ENCODE measurements at places on chromosomes 6 and 20.

DNA sequence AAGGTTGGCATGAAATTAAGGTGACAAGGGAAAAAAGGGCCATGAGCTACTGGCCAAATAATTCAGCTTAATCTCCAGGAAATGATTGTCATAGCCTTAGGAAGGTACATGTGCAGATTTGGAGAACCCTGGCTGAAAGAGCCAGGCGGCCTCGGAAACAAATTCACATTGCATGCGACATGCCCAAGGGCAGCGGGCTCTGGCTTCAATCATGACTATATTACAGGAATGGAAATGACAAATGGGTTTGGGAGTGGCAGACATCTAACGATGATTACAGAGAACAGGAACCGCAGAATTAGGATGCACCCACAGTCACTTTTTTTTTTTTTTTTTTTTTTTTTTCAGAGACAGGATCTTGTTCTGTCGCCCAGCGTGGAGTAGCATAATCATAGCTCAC, 112.4 kb upstream of the SALL4 start:
- no peak for DNase-seq

DNA sequence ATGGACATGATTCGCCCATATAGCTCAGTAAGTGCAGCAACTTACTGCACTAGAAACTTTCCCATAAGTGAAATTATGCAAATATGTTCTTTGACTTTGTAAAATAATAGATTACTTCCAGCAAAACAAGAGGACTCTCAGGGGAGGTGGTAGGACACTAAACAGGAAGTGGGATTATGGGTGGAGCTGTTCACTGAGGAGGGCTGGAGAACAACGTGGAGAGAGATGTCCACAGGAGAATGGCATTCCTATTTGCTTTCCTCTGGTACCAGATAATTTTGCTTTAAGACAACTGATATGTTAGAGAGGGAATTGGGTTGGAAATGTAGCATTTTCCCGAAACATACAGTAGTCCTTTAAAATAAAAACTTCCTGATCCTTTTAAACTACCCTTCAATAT, 3.7 kb downstream of the TPD52L1 start:
- no peak for DNase-seq

DNA sequence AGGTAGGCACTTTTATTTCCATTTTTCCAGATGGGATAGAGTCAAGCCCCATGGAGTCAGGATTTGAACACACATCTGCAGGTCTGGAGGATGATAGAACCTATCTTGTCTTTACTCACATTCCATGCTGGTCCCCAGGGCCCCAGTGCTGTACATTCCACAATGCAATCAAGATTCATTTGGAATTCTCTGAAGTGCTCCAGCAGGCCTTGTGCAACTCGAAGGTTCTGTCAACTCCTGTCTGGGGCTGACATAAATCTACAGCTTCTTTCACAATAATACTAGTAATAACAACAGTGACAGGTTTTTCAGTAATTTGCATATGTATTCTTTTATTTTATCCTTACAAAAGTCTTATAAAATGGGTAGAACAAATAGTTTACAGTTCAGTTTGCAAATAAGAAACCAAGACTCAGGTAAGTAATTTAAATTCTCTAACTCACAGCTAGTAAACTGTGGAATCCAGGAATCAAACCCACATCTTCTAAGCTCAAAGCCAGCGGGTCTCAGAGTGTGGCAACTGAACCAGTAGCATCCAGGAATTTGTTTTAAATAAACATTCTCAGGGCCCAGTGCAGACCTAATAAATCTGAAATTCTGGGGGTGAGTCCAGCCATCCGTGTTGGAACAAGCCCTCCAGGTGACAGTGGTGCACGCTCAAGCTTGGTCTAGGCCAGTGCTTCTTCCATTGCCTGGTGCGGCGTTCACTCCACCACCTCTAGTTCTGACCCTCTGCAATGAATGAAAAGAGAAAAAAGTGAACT, 137.0 kb upstream of the TNFAIP3 start:
- no peak for DNase-seq

DNA sequence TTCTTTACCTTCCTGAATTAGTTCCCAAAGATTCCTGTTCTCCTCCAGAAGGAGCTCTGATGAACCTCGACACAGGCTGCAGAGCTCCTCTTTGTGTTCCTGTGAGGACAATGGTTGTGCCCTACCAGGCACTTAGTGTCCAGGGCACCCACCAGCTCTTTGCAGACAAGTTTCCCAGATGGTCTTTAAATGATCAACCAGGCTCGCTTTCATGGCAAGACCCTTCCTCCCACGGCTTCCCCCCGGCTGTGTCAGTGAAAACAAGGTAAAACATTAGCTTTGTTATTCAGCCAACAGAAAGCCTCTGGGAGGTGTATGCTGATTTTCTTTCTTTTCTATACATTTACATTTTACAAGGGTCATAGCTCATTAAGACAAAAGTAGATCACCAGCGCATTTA, 32.3 kb upstream of the CNKSR3 start:
- DNase-seq, result no peak

DNA sequence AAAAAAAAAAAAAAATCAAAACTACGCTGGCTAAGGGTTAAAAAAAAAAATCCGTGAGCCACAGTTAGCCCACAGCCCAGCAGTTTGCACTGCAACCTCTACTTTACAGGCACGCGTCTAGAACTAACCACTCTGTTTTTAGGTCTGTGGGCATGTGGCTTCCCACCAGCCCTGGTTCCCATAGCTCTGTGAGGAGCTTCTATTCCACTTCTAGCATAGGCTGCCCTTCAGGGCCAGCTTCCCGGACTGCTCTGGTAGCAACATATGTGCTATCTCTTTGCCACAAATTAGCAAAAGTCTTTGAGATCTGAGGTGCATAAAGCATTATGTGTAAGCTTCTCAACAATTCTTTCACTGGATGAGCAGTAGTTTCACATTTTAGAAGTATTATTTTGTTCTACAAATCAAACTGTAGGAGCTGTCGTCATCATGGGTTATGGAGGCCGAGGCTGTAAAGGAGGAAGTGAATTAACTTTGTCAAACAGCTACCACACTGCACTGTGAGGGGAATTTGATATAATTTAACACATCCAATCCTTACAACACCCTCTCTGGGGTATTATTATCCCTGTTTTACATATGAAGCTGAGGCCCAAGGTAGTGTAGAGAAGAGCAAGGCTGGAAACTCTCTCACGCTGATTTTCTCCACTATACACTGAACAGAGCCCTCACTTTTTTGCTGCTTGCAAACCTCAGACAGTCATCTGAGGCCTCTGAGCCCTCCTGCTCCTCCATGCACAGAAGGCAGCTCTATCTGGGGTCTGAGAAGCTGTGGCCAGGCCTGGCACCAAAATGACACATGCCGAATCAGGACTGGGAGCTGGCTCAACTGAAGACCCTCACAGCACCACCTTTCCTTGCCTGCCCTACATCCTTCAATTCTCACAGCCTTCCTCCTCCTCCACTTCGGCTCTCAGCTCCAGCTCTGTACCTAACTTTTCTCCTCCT, 35.4 kb downstream of the MAN1A1 start:
- no peak for DNase-seq

- no peak for DNase-seq
Measured at GRCh38 chr6:17013701-17014100, 88.1 kb upstream of the STMND1 start.

- DNase-seq, result no peak
Measured at GRCh38 chr6:3650959-3651697, 100.4 kb downstream of the PXDC1 start.

GRCh38 chr6:45300736-45301135, 27.4 kb upstream of the RUNX2 start:
- DNase-seq, result no peak
